Neuronal stem cell (in vitro differentiated cells): ENCODE measurements at places on chromosomes 3 and 15.
A peak's percentile ranks its signal among the peaks of the same experiment; 100 is the strongest.

- no peak for DNase-seq
Observed at GRCh38 chr3:49700453-49701128, 11.2 kb downstream of the RNF123 start.

- DNase-seq: no peak
Observed at GRCh38 chr15:66839506-66840112, 137.6 kb downstream of the SMAD6 start.

DNA sequence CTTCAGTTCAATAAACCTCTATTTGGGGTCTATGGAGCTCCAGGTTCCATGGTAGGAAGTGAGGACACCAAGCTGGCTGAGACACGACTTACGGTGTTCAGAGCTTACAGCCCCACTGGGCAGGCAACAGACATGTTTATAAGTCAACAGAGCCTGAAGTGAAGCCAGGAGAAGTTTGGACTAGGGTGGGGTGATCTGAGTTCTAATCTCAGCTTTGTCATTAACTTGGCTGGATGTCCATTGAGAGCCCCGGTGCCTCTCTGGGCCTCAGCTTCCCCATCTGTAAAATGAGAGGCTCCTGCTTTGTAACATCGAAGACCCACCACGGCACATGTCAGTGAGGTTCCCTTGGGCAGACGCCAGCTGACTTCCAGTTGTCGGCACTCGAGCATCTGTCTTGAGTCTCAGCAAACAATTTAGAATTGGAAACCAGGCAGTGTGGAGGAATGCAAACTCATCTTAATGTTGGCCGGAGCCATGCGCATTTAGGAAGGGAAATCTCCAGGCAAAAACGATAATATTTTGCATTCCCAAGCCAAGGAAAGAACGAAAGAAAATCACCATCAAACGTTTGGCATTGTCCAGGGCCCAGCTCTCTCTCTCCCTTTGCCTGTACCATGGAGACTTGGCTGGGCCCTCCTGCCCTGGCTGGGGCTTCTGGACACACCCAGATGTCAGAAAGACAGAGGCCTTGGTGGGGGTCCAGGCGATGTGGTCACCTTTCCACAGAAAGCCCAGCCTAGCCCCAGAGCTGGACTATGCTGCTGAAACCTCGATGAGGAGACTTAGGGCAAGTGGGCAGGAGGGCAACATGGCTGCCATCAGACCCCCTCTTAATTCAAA lies 18.4 kb downstream of the ITGA11 start:
- DNase-seq: no peak

GRCh38 chr15:99645951-99646350 lies 80.2 kb downstream of the MEF2A start:
- DNase-seq: no peak

- DNase-seq: no peak
Observed at GRCh38 chr15:39556461-39556860, 24.4 kb upstream of the THBS1 start.

- DNase-seq: no peak
Observed at GRCh38 chr15:40468898-40469331, 1.9 kb upstream of the CHST14 start.

- DNase-seq: no peak
Observed at GRCh38 chr3:36591959-36592358, 172.4 kb downstream of the DCLK3 start.

DNA sequence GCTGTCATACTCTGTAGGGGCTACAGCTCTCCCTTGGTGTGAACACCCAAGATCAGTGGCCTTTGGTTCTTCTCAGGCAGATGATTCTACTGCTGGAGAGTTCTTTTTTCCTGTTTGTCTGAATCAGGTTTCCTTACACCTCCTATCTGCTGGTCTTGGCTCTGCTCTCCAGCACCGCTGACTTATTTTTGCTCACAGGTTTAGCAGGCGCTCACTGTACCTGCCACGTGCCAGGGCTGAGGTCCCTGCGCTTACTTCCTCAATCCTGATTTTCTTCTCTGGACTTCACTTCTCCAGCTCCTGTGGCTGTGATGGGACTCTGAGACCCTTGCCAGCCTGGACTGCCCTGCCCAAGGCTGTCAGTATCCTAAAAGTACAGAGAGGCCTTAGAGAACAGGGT lies 9.5 kb downstream of the BSN start:
- no peak for DNase-seq

DNA sequence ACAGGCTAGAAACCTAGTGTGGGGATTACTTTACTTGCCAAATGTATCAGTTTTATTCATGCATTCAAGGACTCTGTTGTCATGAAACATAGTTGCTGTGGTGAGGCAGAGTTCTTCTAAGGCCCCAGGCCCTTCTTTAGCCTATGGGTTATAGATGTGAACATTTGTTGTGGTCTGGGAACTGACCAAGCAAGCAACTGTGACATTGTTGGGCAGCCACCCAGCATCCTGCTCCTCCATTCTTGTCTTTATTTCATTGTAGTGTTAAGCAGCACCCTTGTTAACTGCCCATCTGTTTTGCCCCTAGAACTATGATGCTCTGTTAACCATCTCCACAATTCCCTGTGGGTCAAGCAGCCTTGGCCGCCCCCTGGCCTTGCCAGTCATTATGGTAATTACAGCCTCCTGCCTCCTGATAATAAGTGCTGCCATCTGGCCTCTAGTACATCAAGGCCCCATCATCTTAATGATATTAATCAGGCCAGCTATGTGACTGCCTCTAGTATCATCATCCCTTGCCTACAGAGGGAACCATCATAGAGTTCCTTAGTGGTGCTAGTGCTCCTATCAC lies 12.2 kb upstream of the IFT57 start:
- DNase-seq: no peak

- no peak for DNase-seq
Observed at GRCh38 chr3:186931532-186932280, 1.4 kb downstream of the ST6GAL1 start.

GRCh38 chr3:44478055-44478468 lies 592 bp upstream of the ZNF445 start:
- DNase-seq: no peak

DNA sequence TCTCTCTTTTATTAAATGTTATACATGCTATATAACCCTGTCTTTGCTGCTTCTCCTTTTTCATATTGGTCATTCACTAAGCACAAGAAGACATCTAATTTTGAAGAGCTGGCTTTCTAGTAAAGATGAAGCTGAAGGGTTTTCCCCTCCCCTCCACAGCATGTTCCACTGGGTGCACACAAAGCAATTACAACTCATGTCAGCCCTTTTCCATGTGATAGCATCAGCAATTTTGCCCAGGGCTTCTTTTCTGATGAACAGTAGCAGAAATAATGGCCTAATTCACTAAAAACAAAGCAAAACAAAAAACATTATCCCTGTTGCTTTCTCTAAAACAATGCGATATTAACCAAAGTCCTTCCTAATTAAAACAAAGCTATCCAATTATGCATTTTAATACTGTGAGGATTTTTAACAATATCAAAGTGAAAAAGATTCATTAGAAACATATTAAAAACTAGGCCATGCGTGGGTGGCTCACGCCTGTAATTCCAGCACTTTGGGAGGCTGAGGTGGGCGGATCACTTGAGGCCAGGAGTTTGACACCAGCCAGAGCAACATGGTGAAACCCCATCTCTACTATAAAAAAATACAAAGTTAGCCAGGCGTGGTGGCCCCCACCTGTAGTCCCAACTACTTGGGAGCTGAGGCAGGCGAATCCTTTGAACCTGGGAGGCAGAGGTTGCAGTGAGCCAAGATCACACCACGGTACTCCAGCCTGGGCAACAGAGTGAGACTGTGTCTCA lies 12.2 kb upstream of the PIK3R4 start:
- no peak for DNase-seq

DNA sequence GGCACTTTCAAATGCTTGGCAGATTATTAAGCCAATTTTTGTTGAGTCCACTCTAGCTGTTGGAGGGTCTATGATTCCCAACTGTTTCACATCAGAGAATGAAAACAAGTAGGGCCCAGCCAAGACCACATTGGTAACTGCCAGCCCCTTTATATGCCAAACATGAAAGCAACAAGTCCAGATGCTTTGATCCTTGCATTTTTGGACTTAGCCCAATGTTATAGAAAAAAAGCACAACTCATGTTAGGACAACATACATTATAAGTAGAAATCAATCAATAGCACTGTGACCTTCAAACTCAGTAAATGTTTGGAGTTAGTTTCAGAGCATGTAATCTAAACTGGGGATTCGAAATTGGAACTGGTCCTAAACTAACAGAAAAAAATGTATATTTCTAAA lies 674.7 kb downstream of the MECOM start:
- no peak for DNase-seq

GRCh38 chr3:142586803-142587406 lies 8.4 kb upstream of the ATR start:
- DNase-seq: peak; percentile 58

DNA sequence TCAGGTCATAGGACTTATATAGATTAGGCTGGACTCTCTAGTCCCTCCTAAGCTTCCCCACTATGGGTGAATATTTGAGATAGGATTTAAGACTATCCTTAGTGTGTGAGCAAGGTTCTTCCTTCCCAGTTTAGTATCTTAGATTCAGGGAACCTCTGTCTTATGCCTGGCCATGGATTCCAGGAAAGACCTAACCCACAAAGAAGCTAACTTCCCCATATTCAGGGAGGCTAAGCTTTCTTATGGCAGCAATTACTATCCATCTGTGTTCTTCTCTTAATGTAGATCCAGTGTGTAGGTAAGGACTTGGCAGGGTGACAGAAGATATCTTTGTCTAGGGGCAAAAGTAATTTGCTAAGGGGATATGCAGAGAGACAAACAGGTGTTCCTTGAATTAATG lies 25.5 kb upstream of the PIK3R4 start:
- no peak for DNase-seq

DNA sequence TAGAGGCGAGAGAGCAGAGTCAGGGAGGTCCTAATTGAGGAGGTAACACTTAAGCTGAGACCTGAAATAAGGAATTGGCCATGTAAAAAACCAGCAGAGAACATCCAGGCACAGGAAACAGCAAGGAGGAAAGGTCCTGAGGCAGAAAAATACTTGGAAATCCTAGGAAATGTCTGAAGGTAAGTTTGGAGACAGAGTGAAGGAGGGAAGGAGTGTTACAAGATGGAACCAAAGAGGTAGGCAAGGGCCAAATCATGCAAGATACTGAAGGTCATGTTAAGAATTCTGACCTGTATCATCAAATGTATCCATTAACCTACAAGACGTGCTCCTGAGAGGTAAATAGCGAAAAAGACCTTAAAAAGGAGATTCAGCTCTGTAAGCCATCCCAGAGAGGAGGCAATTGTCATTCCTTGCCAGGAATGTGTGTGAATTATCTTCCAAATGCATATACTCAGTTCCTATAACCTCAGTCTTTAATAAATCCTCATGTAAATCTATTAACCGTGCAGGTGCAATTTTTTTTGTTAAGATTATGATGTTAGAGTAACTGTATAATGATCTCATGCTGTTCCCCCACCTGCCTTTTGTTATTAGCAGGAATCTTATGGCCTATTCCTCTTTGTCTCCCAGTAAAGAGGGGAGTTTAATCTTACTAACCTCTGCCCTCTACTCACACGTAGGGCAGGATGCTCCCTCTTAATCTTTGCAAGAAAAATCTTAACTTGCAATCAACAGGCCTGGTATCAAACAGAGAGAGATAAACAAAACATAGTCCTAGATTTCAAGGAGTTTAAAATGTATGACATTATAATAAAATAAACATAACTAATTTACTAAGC lies 166.9 kb downstream of the ULK4 start:
- no peak for DNase-seq

- no peak for DNase-seq
Observed at GRCh38 chr3:54212723-54213122, 90.4 kb downstream of the CACNA2D3 start.

DNA sequence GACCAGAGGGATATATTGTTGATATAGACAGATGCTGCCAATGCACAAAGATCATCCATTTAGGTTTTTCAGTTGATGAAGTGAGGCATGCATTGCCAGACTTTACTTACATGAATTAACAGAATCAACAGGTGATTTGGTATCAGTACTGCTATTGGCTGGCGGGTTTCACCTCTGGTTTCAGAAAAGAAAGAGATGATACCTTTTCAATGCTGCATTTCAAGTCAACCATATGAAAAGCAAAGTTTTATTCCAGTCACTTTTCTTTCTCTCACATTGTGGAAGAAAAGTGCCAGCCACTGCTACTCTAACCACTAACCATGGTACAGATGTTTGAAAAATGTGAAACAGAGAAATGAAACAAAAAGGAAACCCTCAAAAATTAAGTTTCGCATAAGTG lies 289.1 kb downstream of the TIGIT start:
- DNase-seq: no peak

DNA sequence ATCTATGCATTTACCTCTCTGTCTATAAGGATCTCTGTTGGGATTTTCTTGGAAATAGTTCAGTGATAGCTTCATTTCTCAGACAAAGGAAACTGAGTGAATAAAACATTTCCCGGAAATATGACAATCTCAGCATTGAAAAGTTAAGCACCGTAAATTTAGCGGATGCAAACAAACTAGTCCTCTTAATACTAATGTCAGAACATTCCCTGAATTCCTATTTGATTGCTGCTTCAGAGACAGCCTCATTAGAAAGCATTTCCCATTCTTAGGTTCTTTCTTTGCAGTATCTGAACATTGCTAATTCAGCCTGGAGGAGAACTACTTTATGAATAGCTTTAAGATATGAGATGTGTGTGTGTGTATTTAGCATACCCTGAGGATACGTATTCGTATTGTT lies 101.3 kb downstream of the NR2F2 start:
- DNase-seq: no peak
